A549 treated with CORT108297 at 1 μM for 4 hours (cell line): ENCODE measurements at places on chromosomes 11 and 22. TPM values are rescaled to one million over a fixed set of nuclear protein-coding genes. Genes with fewer than 3 reads are reported as not detected.

Gene NXPE4
- not detected in 5 replicates for total RNA-seq

Gene KCNK4
- total RNA-seq: 0.07 to 0.10 TPM (median 0.09 TPM) in 3 of 5 replicates, not detected in the others

Gene TSPAN32
- total RNA-seq: not detected in 5 replicates

Gene TMEM86A
- 0.21 to 0.62 TPM (median 0.41 TPM) in 5 replicates for total RNA-seq

Gene GRAMD1B
- total RNA-seq: 28.4 to 45.0 TPM (median 41.9 TPM) in 5 replicates

Gene OTOG
- total RNA-seq: not detected in 5 replicates

Gene ACTN3
- 0.02 to 0.06 TPM in 2 of 5 replicates, not detected in the others for total RNA-seq

Gene P2RX6
- 0.35 to 1.1 TPM (median 0.70 TPM) in 5 replicates for total RNA-seq

Gene ABCC8
- total RNA-seq: 1.5 to 2.3 TPM (median 1.8 TPM) in 5 replicates

Gene DERL3
- total RNA-seq: 0.17 to 1.6 TPM (median 0.34 TPM) in 5 replicates

Gene KCNQ1
- total RNA-seq: 0.31 to 0.50 TPM (median 0.34 TPM) in 5 replicates

Gene C11orf86
- 38.8 to 74.1 TPM (median 60.3 TPM) in 5 replicates for total RNA-seq

Gene DNAJB7
- not detected in 5 replicates for total RNA-seq

Gene NLRP14
- not detected in 5 replicates for total RNA-seq

Gene TUB
- 5.4 to 8.4 TPM (median 7.6 TPM) in 5 replicates for total RNA-seq

Gene C11orf87
- total RNA-seq: 0.01 to 0.02 TPM (median 0.02 TPM) in 4 of 5 replicates, not detected in the other

Gene PANX3
- total RNA-seq: not detected in 5 replicates

Gene NOX4
- not detected in 5 replicates for total RNA-seq

Gene EMSY
- total RNA-seq: 10.6 to 14.8 TPM (median 13.5 TPM) in 5 replicates

Gene MAPK1
- 45.9 to 73.0 TPM (median 64.0 TPM) in 5 replicates for total RNA-seq

Gene HBG1
- not detected in 5 replicates for total RNA-seq
